ENCODE measurements at places on chromosomes 13 and 19.
A peak's percentile ranks its signal among the peaks of the same experiment; 100 is the strongest.

GRCh38 chr19:50639121-50640112, at the start of gene SYT3:
SYT3 (minus strand) TSS chr19:50639881; CDS start chr19:50637411, 2,470 bp downstream.
- peak; percentile 3 for DNase-seq

DNA sequence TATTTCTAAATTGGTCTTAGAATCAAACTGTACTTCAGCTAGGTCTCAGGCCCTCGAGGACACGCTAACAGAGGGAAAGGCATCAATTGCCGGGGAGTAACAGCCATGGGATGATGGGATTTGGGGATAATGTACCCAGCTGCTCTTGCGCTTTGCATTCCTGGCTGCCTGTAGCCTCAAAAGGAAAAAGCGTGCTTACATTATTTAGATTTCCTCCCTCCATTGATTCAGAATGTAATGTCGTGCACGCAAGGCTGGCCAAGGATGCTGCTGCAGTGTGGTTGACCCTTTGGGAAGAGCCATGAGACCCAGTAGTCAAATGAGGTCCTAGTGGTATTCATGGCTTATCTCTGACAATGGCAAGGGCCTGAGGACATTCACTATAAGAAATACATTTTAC, 95.1 kb downstream of the SLC7A1 start:
- DNase-seq: no peak

GRCh38 chr19:12784871-12785430, 6.3 kb upstream of the JUNB start:
- DNase-seq: peak; percentile 18

DNA sequence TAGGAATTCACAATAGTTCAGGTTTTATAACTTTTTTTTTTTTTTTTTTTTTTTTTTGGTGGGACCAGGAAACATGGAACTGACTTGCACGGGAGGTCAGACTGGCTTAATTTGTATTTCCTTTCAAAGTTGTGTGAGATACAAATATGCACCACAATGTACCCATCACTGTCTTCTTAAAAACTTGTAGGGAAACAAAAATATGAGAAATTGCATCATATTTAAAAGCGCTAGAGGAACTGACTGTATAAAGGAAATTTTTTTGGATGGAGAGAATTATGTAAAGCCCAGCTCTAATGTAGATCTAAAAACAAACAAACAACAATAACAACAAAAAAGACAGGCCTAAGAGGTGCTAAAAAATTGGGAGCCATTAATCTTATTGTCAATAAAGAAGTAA, 246.5 kb downstream of the DCT start:
- DNase-seq: no peak

GRCh38 chr13:29397265-29397664, 198.2 kb downstream of the SLC7A1 start:
- DNase-seq: no peak

DNA sequence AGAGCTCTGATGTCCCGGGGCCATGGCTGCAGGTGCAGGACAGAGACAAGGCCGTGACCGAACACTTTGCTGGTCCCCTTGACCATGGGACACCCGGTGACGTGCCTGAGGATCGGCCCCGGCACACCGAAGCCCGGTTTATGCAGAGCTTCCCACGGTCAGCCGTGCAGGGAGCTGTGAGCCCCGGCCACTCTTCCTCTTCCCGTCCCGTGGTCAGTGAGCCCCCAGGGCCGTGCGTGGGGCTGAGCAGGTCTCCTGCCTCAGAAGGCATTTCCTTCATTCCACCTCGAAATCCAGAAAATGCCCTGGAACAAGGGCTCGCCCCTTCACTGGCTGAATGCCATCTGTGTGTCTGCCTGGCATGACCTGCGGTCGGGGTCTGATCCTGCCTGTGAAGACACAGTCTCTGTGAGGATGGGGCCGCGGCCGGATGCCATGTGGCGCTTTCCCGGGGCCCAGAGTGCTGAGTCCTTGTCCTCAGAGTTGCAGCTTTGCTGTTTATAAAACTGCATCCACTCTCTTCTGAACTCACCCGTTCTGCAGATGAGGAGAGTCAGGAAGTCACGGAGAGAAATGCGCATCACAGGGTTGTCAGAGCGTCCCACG, 16.9 kb downstream of the MCF2L start:
- DNase-seq: no peak

DNA sequence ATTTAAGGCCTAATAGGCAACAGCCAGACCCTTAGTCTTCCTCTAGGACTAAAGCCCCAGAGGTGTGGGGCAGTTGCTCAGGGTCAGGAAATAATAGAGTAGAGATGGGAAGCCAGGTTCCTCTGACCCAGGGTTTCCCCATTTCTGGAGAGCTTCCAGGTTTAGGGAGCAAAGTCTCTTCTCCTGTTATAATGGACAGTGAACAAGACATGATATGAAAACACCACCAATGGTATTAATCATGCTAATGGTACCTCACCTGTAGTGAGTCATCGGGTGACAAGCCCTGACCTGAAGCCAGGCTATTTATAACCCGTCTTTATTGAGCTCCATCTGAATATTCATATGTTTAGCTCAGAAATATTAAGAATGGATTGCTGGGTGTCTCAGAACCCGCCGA, 24.6 kb downstream of the BICRA start:
- DNase-seq: no peak

- DNase-seq: no peak
Observed at GRCh38 chr19:17541184-17541759, 14.2 kb upstream of the COLGALT1 start.

DNA sequence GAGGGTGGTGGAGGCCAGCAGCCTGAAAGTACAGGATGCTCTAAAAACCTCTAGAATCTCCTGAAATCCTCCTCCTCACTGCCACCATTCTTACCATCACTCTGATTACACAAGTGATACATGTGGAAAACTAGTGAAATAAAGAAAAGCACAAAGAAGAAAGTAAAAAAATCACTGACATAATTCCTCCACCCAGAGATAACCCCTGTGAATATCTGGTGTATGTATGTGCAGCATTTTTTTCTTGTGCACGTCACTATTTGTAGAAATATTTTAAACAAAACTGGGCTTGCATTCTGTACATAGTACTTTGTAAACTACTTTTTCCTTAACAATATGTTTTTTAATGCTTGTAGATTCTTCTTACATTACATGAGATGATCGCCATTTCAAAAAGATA, 73.2 kb downstream of the CDADC1 start:
- DNase-seq: no peak

GRCh38 chr13:107088061-107088460, 520.1 kb upstream of the ARGLU1 start:
- DNase-seq: no peak

- DNase-seq: peak; percentile 13
Observed at GRCh38 chr19:16085115-16085514, 8.8 kb downstream of the TPM4 start.

DNA sequence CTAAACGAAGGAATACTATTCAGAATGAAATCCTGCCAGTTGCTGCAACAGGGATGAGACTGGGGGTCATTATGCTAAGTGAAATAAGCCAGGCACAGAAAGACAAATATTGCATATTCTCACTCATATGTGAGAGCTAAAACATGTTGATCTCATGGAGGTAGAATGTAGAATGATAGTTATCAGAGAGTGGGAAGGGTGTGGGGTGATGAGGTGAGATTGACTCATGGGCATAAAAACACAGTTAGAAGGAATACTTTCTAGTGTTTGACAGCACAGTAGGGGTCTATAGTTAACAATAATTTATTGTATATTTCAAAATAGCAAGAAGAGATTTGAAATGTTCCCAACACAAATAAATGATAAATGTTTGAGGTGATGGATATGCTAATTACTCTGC, 7.8 kb upstream of the OR7C2 start:
- no peak for DNase-seq

DNA sequence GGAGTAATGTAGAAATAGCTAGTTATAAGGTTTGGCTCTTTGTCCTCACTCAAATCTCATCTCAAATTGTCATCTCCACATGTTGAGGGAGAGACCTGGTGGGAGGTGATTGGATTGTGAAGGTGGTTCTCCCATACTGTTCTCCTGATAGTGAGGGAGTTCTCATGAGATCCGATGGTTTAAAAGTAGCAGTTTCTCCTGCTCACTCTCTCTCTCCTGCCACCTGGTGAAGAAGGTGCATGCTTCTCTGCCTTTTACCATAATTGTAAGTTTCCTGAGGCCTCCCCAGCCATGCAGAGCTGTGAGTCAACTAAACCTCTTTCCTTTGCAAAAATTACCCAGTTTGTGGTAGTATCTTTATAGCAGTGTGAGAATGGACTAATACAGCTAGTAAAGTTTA, 849.4 kb downstream of the DACH1 start:
- no peak for DNase-seq

- no peak for DNase-seq
Observed at GRCh38 chr19:12838182-12838885, at the start of gene MAST1. MAST1 (plus strand) TSS chr19:12838515; CDS start chr19:12838573, 58 bp downstream.

- DNase-seq: peak; percentile 24
Observed at GRCh38 chr13:49540552-49540951, 44.8 kb downstream of the PHF11 start.

DNA sequence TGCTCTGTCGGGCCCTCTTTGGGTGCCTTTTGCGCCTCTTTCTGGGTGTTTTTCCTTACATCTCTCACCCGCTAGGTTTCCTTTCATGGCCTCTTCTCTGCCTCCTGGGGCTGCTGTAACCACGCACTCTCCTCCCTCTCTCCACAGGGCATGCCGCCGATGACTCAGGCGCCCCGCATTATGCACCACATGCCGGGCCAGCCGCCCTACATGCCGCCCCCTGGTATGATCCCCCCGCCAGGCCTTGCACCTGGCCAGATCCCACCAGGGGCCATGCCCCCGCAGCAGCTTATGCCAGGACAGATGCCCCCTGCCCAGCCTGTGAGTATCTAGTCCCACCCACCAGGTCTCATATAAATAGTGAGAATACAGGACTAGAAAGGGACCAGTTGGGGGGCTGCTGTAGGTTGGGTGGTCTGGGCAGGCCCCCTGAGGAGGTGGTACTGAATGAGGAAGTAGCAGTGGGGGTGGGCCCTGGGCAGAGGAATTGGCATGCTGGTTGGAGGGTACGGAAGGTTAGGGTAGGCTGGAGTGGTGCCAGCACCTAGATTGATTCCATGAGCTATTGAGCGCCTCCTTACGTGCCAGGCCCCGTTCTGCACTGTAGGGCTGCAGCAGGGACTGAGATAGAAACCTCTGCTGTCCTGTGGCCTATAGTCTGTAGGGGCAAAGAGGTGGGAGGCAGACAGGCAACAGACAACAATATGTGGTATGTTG, 11.9 kb downstream of the SNRPA start:
- no peak for DNase-seq

- DNase-seq: no peak
Observed at GRCh38 chr19:23281663-23282276, 31.6 kb upstream of the ZNF724 start.

DNA sequence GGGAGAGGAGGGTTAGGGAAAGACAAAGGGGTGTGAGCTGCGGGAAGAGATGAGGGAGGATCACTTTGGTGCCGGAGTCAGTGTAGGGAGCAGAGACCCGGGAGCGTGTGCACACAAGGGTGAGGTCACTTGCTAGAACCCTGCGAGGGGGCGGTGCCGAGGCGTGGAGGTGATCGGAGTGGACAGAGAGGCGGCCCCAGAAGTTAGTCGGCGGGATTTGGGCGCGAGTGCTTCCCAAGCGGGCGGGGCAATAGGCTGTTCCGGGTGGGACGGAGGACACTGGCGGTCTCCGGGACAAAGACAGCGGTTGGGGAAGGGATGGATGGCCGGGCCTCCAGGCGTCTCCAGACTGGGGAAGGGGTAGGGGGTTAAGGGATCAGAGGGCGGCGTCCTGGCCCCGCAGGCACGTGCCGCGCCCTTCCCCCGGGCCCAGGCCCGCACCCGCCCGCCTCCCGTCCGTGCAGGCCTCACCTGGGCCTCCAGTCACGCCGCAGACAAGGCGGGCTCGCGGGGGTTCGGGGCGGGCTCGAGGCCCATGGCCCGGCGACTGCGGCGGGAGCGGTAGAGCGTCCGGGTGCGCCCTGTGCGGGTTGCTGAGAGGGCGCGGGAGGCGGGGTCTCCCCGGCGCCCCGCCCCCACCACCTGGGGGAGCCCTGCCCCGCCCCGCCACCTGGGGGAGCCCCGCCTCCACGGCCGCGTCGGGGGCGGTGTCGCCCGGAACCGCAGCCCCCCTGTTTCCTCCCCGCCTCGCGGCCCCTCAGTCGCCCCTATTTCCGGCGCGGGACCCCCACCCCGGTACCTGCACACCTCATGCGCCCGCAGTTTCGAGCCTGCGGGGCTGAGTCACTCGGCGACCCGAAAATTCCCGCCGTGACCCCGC, at the start of gene LPAR2:
LPAR2 (minus strand) TSS at position 600 of the 880 bp plus-strand sequence. CDS start 945 bp downstream, outside the sequence.
- DNase-seq: peak; percentile 48

GRCh38 chr13:109985871-109986450, 199.6 kb upstream of the IRS2 start:
- DNase-seq: no peak

DNA sequence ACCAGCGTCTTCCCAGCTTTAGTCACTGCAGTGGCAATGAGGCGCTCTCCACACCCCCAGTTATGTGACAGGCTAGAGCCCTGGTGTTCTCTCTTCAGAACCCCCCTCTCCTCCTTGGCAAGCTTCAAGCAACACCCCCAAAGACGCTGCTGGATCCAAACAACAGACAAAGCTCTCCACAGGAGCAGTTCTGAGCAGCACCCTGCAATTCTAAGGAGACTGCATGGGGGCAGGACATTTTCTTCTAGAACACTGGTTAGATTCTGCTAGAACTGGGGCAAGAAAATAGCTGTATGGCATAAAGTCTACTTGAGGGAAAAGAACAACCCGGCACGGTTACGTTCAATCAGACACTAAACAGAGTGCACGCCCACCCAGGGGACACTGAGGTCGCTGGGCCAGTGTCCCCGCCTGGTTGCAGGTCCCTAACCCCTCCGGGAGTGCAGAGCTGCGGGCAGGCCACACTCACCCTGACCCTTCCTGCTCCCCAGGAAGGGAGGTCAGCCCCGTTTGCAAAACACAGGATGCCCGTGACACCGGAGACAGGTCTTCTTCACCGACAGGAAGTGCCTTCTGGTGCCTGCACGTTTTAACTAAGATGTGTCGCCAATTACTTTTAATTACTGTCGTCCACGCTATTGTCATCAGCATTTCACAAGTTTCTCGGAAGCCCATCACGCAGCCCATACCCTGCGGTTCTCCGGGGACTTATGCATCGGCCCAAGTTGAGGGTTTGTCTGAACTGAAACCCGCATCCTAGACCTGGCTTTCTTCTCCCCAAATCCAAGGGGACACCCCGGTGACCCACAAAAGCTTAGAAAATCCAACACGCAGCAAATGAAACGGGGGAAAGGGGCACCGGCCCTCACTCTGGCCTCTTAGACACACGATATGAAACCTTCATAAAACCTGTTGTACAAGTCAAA, 943 bp downstream of the GJB6 start:
- no peak for DNase-seq

DNA sequence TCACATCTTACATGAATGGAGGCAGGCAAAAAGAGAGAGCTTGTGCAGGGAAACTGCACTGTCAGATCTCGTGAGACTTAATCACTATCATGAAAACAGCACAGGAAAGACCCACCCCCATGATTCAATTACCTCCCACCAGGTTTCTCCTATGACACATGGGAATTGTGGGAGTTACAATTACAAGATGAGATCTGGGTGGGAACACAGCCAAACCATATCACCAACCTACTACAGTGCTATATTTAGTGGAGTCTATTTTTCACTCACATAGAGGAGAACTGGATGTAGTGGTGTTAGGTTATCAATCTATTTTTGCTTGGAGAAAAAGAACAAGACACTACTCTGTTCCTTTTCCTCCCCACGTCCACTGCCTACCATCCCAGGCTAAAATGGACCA, 276.6 kb downstream of the KCTD12 start:
- no peak for DNase-seq

- no peak for DNase-seq
Observed at GRCh38 chr13:39818953-39819352, 163.5 kb downstream of the COG6 start.

GRCh38 chr13:46964789-46965527, 68.1 kb upstream of the HTR2A start:
- DNase-seq: peak; percentile 57
